Caki2 (cell line): ENCODE measurements at places on chromosomes 2 and 18. TPM values are rescaled to one million over a fixed set of nuclear protein-coding genes. Genes with fewer than 3 reads are reported as not detected.

GRCh38 chr2:148914463-148914862 lies 39.4 kb downstream of the KIF5C start:
- DNase-seq = no peak

DNA sequence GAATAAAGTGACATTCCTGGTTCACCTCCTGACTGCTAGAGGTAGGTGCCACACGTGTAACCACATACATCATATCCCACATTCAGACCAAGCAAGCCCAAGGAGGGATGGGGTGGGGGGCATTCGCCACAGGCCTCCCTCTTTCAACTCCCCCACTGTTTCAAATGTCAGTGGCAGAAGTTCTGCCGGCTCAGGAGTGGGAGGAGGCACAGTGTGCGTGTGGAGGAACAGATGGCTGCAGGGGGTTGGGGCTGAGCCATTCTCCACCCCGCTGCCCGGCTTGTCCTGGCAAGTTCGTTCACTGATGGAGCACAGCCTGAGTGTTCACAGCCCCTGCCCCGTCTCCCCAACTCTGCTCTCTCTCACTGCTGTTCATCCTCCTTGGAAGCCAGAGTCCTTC lies 75.4 kb upstream of the TANC1 start:
- DNase-seq = no peak

DNA sequence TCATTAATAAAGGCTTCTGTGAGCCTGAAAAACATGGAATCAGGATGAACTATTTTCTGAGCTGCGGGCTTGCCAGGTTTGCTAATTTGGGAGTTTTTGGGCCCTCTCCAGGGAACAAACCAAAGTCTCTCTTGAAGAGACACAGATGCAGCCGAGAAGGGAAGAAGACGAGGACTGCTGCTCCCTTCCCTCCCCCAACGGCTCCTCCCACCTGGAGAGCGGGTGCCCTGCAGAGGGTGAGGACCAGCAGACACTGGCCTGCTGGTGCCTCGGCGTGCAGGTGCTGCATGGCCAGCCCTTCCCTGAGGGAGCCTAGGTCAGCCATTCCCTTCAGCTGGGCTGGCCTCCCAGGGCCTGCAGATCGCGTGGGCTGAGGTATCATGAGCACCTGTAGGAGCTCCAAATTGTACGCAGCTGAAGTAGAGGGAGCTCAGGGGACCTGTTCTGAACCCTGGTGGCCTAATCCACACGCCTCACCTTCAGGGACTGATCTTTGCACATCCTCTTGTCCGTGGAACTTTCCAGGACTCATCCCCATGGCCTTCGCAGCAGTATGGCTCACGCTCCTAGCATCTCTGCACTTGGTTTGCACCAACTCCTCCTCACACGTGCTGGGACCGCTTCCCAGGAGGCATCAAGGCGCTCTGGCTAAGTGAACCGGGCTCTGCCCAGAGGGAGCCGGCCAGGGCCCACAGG lies 19.5 kb downstream of the EMX1 start:
- no peak for DNase-seq

- DNase-seq = no peak
These were observed 47.0 kb upstream of the CABLES1 start for GRCh38 chr18:23088310-23088709.

DNA sequence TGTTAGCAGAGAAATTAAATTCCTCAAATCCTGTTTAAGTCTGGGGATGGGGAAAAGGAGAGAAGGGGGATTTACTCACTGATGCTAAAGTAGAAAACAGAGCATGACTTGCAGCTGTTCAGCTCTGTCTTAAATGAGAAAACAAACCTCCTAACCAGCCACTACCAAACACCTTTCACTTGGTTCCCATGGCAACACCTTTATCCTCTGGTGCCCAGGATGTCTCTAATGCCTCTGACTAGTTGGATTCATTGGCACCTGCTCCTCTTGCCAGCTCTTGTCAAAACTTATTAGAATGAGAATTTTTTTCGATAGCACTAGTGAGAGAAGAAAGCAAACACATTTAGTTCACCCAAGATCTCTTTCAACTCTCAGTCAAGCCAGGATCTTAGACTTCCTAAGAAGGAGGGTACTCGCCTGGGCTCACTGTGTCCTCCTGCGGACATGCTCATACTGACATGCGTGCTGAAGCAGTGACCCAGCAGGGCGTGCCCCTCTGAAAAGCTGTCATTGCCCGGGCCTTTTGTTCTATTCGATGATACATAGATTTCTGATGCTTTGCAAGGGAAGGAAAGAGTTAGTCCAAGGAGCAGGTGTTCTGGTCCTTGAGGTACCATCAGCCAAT lies 656.0 kb upstream of the CELF4 start:
- no peak for DNase-seq

The ILKAP gene
- 28.8 and 29.2 TPM in 2 replicates for total RNA-seq
